NCI-H2081 treated with DMSO at 0.1 percent for 48 hours (cell line): ENCODE measurements at places on chromosomes 11 and 22.

GRCh38 chr11:59180168-59180776, 8.3 kb downstream of the DTX4 start:
- DNase-seq: no peak

DNA sequence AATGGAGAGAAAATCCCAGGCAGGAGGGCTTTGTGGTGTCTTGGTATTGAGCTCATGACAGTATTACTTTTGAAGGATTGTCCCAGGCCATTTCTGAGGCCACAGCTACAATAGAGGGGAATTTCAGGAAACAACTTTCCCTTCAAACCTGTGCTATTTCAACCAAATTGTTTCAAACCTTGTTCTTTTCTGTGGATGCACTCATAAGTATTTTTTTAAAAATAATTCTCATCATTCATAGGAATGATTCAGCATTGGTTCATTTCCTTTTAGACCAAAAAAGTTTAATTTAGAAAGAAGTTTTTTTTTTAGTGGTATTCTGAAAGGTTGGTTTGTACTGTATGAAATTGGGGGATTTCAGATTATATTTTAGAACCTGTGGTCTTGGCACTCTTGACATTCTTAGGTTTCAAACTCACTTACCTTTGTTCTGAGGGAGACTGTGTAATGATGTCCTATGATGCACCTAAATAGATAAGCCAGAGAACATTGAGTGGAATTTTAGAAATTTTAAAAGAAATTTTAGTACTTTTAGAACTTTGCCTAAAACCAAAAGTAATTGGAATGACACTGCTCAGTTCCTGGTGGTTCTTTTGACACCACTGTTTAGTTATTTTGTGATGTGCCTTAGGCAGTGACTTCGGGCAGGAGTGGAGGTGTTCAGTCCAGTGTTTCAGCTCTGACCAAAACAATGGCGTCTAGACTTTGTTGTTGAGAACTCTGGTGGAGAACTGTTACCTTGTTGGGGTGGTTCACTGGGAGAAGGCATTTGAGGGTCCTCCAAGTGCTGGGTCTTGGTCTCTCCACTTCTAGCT, 12.2 kb downstream of the TEAD1 start:
- DNase-seq: no peak

GRCh38 chr11:64566042-64566914, 24.7 kb upstream of the SLC22A12 start:
- DNase-seq: no peak

DNA sequence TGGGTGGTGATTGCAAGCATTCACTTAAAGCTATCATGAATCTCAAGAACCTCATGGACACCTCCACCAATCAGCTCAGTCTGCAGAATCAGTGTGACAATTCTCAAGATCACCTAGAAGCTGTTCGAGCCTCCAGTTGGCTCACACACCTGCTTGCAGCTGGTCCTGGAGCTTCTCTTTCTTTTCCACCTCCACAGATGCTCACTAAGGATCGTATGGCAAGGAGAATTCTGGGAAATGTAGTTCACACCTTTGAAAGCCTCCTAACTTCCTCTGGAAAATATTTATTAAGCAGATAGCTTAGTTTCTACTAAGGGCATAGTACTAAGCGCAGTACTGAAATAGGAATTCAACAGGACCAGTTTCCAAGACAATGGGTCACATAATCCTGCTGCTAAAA, 26.2 kb downstream of the FSHB start:
- DNase-seq: no peak

DNA sequence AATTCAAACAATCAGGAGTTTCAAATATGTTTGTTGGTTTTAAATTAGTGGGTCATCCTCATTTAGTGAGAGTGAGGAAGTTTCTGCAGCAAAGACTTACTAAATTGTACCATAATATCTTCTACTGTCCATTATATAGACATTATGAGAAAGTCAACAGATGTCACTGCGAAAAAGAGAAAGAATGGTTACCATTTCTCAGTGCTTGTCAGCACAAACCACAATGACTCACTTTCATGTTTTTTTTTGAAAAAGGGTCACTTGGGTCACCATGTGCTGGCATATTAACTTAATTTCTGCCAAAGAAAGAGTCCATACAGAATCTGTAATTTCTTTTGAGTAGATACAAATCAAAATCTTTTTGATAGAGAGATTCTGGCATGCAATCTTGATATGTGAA, 924.6 kb upstream of the FAT3 start:
- no peak for DNase-seq

DNA sequence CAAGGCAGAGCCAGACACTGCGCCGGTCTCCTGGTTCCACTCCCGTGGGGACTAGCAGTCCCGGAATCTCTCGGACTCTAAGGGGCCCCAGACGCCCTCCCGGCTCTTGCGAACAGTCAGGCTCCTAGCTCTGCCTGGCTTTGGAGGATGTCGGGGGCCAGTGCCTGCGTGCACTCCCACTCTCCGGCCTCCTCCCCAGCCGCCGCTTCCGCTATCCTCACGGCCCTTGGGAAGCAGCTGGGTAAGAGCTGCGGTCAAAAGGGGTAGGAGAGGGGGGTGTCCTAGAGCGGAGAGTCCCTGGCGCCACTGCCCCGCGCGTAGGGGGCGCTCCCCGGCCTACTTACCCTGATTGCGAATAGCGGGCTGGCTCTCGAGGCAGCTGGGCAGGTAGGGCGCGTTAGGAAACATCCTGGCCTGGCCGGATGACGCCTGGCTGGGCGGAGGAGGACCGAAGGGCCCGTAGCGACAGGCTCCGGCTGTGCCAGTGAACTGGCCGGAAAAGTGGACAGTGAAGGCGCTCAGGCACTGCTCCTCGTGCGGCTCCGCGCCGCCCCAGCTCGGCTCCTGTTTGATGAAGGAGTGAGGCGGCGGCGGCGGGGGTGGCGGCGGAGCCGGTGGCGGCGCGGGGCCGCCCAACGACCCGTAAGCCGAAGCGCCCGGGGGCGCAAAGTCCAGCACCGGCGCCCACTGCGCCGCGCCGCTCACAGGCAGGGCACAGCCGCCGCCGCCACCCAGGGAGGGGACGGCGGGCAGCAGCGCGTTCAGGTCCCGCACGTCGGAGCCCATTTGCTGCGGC, 785 bp downstream of the WT1 start:
- DNase-seq: no peak

GRCh38 chr11:108235192-108235591, 12.3 kb downstream of the ATM start:
- no peak for DNase-seq
